ENCODE measurements at places on chromosomes 6 and 20. TPM values are rescaled to one million over a fixed set of nuclear protein-coding genes. Genes with fewer than 3 reads are reported as not detected.

DNA sequence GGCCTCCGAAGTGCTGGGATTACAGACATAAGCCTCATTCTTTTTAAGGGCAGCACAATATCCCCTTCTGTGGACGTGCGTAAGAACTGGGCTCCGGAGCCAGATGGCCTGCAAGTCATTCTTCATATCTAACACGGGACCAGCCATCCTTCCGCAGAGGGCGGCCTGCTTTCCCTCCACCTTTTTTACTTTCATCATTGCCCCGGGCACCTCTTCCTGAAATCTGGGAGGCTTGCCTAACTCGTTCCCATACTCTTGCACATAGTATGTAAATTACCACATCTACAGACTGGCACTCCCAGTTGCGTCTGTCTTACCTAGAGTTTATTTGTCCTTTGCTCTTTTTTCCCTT is 29.9 kb upstream of the SLC23A2 start:
- no peak for DNase-seq

Gene CGA
- 26.6 TPM for total RNA-seq

- DNase-seq: no peak
These were observed 17.8 kb upstream of the TAGAP start for GRCh38 chr6:159062564-159062945.

DNA sequence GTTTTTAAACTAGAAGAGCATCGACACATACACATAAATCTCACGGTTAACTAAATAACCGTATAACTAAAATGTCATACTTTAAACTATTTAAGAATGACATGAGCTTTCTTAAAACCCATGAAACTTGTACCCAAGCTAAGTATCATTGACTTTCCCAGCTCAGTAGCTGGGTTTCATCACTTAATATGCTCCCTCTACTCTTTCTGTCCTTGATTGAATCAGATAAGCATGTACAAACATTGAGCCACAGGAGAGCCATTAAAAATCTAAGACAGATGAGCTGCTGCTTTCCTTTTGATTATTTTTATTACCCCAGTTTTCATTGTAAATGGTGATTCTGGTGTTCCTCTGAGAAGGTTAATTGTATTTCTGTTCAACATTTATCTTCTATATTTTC is 115.8 kb downstream of the FOXO3 start:
- no peak for DNase-seq

DNA sequence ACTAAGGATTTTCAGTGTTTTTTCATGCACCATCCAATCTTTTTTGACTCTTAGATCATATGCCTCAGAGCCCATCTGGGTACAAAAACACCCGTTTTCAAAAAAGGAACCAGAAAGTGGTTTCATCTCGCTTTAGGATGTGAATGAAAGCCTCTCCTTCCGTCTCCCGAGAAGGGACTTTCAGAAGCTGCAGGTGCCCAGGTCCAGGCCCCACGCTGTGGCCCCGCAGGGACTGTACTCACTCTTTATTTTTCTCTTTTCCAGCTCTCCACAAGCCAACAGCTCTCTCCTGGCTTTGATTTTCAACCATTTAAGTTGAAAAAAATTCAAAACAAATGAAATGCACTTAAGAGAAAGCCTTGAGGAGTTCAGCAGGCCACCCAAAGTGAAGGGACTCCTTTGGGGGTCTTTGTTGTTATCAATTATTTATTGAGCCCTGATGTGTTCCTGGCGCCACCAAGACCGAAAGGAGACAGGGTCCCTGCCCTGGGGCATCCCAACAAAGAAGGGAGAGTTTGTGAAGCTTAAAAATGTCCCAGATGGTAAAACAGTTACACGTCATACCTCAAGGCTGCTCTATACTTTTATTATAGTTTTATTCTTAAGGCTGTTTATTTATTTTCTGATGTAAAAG is 467.3 kb downstream of the PREX1 start:
- DNase-seq: no peak

DNA sequence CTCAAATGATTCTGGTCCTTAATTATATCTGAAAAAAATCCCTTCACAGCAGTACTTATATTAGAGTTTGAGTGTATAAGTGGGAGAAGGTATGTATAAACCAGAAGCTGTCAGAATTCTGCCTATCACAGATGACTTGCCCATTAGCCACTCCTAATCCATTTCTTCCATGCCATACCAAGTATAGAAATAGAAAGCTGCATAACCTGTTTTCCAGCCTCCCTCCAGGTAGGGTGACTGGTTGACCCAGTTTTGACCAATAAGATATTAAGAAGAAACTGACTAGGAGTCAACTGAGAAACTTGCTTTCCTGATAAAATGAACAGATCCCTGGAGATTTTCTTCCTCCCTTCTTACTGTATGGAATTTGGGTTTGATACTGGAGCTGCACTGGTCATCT is 112.2 kb upstream of the GRIK2 start:
- no peak for DNase-seq

- DNase-seq: no peak
These were observed 1.6 kb upstream of the PBOV1 start for GRCh38 chr6:138219901-138220300.

DNA sequence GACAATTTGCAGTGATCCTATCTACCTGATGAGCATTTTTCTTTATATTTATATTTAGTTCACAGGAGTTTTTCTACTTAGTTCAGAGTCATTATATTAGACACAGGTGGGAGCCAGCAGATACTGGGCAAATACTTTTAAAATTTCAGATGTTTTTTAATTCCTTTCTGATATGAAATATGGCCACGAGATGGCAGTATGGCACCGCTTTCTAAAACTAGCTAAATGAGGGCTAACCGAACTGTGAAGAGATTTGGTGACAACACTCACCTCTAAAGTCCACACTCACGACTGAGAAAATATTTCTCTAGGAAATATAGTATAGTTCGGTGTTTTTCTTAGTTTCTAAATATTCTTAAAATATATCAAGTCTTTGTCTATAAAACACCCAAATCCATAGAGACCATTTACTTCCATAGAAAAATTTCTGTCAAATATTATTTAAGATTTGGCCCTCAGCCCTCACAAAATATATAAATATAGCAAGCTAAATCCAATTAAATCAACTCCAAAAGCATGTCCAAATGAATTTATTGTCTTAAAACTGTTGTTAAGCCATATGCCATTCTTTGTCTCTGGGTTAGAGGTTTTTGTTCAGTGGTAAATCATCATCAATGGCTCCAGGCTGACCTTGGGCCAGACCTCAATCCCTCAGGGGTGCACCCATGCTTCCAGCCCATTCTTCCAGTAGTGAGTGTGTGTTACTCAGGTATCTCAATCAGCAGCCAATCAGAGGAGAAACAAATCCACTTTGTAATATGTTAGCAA is 63.6 kb downstream of the HUS1B start:
- DNase-seq: peak; percentile 69

Gene FHL5
- not detected for total RNA-seq

Gene TREML1
- not detected for total RNA-seq

GRCh38 chr6:161367472-161367871 is 93.6 kb upstream of the AGPAT4 start:
- DNase-seq: peak; percentile 18

Gene IPCEF1
- 1.6 TPM for total RNA-seq

Gene CTAGE9
- total RNA-seq: not detected

Gene F13A1
- total RNA-seq: not detected

GRCh38 chr20:47487175-47487917 is 14.3 kb upstream of the NCOA3 start:
- DNase-seq: peak; percentile 33

GRCh38 chr6:22106451-22106850 is 190.4 kb downstream of the PRL start:
- DNase-seq: no peak

GRCh38 chr20:1449370-1449769 is 17.3 kb downstream of the NSFL1C start:
- DNase-seq: no peak

DNA sequence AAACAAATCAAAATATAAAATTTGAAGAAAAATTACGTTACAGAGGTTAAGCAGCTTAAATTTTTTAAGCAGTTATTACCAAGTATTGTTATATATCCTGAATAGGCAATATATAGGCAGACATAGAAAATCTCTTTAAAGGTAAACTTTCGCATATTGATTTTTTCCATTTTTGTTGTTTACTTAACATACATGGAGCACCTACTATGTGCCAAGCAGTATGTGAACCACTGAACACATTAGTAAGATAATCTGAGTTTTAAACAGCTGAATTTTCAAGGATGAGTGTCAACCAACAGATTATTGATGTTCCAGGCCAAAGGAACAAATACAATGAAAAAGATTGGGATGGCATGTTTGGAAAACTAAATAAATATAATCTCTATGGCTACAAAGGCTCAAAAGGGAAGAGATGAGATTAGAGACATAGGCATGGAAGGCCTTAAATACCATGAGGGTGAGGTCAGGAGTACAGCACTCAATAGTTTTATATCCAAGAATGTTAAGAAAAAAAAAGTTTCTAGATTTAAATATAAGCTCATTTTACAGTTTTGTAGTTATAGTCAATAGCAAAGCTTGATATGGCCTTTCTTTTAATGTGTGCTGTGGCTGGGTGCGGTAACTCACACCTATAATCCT is 277.5 kb downstream of the PTPRK start:
- peak; percentile 50 for DNase-seq

Gene PRRT1
- not detected for total RNA-seq

DNA sequence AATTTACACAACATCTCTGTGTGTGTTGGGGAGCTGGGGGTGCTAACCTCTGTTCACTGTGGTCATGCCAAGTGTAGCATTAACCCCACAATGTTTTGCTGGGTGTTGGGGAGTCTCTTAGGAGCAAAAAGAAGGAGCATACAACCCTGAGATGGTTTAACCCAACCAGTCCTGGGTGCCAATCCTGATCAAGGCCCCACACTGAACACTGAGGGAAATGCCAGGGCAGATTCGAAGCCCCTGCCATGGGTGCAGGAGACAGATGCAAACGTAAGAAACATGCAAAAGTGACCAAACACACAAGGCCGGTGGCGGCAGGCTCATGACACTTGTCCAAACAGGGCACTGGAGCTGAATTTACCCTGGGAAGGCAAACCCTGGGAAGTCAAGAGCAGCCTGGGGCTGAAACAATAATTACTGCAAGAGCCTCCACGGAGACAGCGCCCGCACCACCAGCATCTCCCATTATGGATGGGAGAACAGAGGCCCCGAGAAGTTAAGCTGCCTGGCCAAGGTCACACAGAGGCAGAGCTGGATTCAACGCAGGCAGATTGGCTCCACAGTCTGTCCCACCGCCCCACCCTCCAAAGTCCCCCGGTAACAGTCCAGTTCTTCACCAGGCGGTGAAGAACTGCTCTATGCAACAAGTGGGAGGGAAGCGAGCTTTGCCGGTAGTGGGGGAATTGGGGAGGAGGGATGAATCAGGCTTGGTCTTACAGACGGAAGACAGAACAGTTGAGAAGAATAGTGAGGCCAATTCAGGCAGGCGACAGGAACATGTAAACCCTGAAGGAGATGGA is 8.5 kb downstream of the ACSS1 start:
- no peak for DNase-seq

GRCh38 chr20:15902493-15902892 is 670.8 kb downstream of the KIF16B start:
- DNase-seq: no peak

DNA sequence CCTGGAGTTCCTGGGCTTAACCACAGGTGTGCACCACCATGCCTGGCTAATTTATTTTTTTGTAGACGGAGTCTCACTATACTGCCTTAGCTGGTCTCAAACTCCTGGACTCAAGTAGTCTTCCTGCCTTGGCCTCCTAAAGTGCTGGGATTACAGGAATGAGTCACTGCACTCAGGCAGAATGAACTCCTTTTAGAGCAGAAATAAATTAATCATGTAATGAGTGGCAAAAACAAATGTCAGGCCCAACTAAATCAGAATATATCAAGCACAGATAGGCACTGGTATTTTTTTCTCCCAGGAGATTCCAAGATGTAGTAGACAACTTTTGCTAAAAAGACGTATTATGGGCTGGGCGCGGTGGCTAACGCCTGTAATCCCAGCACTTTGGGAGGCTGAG is 2.6 kb downstream of the RPS10 start:
- peak; percentile 58 for DNase-seq

Gene RAET1L
- not detected for total RNA-seq

Gene CRISP3
- total RNA-seq: not detected

Gene LST1
- total RNA-seq: not detected

- peak; percentile 6 for DNase-seq
These were observed 220.2 kb downstream of the FUT9 start for GRCh38 chr6:96235927-96236326.

GRCh38 chr20:19073584-19074218 is 138.7 kb upstream of the SLC24A3 start:
- no peak for DNase-seq

Gene NKAIN2
- total RNA-seq: not detected

DNA sequence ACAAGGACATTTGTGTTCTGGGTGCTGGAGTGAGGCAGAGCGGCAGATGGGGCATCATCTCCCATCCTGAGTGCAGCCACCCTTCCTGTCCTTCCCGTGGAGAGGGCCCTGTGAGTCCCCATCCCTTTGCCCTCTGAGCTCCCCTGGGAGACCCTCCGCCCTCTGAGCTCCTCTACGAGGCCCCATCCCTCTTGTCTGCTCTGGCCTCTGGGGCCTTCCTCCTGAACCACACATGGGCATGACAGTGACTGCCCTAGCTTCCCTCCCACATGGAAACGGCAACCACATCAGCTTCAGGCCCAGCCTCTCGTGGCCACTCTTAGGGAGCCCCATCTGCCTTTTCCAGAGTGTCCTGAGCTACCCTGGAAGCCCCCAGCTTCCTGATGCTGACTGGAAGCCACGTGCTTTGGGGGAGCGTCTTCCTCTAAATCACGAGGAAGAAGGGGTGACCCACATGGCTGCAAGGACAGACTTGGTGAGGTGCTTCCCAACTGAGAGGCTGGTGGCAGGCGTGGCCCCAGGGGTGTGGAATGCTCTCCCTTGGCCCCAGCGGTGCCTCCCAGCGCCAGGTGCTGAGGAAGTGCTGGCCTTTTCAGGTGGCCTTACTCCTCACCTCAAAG is 52.6 kb downstream of the GINS1 start:
- no peak for DNase-seq

DNA sequence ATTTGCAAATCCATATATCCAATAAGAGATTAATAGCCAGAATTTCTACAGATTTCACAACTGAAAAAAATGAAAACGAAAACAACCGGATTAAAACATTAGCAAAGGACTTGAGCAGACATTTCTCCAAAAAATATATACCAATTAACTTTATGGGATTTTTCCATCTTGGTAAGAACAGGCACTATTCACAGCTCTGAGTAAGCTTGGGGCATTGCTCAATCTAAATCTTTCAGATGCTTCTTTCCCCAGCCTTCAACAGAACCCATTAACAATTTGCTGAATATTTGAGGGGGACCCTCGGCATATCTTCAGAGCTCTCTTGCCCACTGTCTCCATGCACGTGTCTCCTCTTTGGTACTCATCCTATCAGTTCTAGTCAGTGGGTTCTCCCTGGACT is 111.7 kb upstream of the CD93 start:
- no peak for DNase-seq

Gene PRKN
- total RNA-seq: not detected

DNA sequence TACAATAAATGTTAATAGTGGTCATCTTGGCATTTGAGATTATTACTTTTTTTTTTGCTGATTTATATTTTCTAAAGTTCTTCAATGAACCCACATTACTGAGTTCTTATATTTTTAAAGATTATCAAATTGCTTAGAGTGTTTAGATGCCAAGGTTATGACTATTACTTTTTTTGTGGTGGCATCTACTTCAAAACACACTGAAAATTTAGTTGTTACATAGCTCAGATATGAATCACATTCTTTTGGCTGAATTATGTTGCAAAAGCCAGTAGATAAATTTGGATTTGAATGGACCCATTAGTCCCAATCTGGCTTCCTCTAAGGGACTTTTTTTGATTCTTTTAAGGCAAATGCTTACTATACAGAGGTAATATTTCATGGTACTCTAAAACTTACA is 8.9 kb downstream of the UTRN start:
- DNase-seq: peak; percentile 87

Gene COL20A1
- not detected for total RNA-seq

Gene EFCAB8
- not detected for total RNA-seq

All from M059J (cell line).